Nucleus accumbens (tissue), 56 donors: ENCODE measurements at places on chromosomes 12 and 14.

DNA sequence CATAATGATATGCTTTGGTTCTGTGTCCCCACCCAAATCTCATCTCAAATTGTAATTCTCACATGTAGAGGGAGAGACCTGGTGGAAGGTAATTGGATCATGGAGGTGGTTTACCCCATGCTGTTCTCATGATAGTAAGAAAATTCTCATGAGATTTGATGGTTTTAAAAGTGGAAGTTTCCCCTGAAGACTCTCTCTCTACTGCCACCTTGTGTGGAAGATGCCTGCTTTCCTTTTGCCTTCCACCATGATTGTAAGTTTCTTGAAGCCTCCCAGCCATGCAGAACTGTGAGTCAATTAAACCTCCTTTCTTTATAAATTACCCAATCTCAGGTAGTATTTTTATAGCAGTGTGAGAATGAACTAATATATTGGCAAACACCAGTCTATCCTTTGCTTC lies 260.4 kb upstream of the PPFIA2 start:
- DNase-seq, result no peak

GRCh38 chr12:40224439-40225291 lies at the start of gene LRRK2:
Gene LRRK2 (plus strand): TSS chr12:40224997. CDS start chr12:40225132, 135 bp downstream.
- DNase-seq, result peak; percentile 49

DNA sequence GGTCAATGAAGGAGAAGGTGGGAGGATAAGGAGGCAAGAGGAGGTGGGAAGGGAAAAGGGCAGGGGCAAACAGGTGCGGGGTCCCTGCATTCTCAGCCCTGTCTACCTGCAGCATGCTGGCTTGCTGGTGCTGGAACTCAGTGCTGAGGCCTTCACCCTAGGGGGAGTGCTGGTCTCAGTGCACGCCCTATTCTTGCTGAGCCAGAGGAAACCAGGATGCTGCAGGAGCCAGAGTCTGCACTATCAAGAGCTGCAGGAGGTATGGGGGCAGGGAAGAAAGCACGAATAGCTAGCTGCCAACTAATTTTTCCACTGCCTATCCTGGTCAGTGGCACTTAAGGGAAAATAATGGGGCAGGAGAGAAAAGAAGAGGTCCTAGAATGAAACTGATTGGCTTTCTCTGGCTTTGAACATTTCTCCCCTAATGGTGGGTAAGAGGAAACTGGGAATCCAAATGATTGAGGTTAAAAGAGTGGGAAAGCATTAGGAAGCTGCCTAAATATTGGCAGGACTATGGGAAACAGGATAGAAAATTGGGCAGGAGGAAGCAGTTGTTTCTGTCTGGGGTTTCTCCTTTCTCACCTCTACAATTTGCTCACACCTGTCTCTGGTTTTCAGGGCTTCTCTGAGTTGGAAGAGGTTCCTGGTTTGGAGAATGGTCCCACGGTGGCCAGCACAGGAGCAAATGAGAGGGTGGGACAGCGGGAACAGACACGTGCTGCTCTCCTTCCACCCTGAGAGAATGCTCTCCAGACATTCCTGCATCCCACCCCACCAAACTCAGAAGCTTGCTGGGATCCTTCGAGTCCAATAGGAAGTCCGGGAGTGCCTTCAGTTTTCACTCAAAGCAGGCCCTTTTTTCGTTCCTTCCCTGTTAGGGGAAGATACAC lies 1.9 kb downstream of the TMEM253 start:
- no peak for DNase-seq

GRCh38 chr14:26180221-26180620 lies 417.6 kb downstream of the NOVA1 start:
- DNase-seq, result peak; percentile 29

- no peak for DNase-seq
These were observed 227.5 kb downstream of the GXYLT1 start for GRCh38 chr12:41917181-41917580.
